Activated CD4-positive, alpha-beta T cell treated with anti-CD3 and anti-CD28 coated beads for 24 hours (primary cell): ENCODE measurements at places on chromosomes 4 and X.

DNA sequence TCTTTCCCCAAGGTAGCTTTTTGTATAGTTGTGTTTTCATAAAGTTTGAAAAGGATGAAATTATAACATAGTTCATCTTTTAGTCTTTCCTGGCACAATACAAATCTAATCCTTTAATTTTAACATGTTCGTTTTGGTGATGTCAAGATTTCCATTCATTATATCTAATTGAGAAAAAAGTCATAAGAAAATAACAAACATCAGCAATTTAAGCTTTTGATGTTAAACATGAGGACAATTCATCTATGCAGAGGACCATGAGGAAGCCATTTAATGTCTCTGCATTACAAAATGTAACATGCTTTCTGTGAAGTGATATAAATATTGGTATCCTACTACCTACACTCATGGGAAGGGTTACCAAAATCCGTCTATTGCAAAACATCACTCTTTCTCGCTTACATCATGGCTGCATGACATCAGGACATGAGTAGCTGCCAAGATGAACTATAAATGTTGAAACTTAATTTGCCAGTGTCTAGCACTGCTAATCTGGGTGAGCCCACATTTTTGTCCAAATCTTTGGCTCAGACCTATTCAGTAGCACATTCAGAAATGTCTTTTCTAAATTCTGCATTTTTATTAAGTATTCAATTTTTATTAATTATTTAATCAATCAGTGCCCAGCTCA is 9.5 kb downstream of the EPGN start:
- DNase-seq, result no peak

DNA sequence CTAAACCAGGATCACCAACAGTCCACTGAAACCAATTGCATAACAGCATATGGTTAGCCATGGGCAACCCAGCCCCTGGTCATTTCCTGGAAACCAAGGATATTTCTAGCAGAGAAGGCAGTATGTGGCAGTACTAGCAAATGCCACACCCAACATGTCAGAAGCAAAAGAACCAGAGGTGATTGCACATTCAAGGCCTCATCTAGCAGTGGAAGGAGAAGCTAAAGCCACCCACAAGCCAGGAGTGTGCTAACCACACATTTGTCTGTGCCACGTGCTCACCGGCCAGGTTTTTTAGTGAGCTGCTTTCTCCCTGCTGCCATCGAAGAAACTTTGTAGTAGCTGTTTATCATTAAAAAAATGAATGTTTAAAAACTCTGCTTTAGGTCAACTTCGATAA is 42.0 kb downstream of the TEC start:
- DNase-seq, result no peak

- no peak for DNase-seq
Observed at GRCh38 chr4:110751986-110752385, 129.1 kb upstream of the PITX2 start.

- DNase-seq, result no peak
Observed at GRCh38 chr4:1018147-1019020, 7.0 kb downstream of the FGFRL1 start.

GRCh38 chrX:39756086-39756883 is 341.5 kb downstream of the BCOR start:
- no peak for DNase-seq

- DNase-seq, result no peak
Observed at GRCh38 chr4:104815665-104816064, 321.0 kb upstream of the CXXC4 start.

GRCh38 chr4:2934077-2934812 is 29.0 kb downstream of the NOP14 start:
- DNase-seq, result no peak

DNA sequence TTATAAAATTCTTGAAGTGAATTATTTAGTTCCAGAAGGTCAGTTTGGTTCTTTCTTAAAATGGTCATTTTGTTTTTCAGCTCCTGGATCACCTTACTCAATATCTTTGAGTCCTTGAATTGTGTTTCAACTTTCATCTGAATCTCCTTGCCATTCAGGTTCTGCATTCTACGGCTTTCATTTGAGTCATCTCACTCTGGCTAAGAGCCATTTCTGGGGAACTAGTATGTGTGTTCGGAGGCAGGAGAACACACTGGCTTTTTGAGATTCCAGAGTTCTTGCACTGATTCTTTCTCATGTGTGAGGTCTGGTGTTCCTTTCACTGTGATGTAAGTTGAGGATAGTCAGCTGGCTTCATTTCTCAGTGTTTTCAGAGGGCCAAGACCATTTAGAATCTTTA is 708.4 kb upstream of the FRG1 start:
- DNase-seq, result no peak

DNA sequence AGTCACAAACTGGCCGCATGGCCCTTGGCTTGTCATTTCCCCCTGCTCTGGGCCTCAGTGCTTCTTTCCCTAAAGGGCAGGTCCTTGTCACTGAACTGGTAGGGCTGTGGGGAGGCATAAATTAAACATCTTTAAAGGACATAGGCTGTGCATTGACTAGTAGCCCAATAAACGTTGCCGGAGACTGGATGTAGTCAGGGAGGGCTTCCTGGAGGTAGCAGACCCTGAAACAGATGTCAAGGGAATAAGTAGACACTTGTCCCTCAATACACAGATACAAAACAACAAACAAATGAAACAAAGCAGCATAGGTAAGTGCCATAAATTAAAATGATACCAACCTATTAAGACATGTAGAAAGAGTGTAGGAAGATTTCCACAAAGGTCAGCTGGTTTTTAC is 71.8 kb upstream of the PSAPL1 start:
- no peak for DNase-seq

DNA sequence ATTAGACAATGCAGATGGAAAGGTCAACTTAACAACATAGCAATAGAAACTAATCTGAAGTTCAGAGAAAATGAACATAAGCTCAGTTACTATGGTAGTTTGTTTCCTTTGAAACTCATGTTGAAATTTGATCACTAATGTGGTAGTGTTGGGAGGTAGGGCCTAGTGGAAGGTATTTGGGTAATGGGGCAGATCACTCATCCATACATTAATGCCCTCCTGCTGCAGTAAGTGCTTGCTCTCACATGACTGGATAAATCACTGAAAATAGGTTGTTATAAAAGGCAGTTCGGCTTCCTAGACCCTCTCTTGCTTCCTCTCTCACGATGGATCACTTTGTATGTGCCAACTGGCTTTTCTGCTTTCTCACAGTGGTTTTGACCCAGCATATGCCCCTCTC is 567.4 kb upstream of the GALNT7 start:
- no peak for DNase-seq

GRCh38 chr4:107736924-107737448 is 17.0 kb upstream of the PAPSS1 start:
- no peak for DNase-seq

- no peak for DNase-seq
Observed at GRCh38 chrX:148470324-148470723, 30.1 kb upstream of the AFF2 start.

DNA sequence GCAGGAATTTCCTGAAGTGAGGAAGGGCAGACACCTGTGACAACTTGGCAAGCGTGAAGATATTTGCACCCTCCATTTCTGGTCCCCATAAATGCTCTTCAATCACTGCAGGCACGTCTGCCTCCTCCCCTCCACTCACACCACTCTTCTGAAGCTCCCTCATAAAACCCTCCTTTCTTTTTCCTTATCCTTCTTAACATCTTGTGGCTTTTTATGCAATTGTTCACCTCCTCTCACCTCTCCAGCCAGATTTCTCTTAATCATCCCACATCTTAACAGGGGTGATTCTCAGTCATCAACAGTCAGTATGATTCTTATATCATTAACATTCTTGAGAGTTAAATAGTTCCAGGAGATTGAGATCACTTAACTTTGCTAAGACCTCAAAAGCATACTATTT is 277.4 kb downstream of the SPRY1 start:
- DNase-seq, result no peak

DNA sequence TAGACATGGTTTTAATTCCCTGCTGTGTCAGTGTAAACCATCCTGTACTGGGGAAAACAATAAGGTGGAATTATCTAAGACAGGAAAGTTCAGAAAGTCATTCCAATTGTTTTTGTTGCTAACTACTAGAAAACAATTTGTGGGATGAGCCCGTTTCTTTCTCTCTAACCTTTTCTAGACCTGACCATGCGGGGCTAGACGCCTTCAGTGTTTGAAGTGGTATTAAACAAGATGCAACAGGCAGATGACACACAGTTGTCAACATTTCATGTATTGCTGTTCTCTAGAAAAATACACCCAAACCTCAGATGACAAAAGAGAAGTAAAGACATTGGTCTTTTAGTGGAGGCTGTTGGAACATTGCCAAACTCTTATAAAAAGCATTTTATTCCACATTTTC is 105.7 kb downstream of the FRAS1 start:
- no peak for DNase-seq

GRCh38 chr4:113398441-113399143 is 349.1 kb downstream of the ANK2 start:
- no peak for DNase-seq
